CD4-positive, alpha-beta T cell (primary cell): ENCODE measurements at places on chromosomes 16 and 17.

DNA sequence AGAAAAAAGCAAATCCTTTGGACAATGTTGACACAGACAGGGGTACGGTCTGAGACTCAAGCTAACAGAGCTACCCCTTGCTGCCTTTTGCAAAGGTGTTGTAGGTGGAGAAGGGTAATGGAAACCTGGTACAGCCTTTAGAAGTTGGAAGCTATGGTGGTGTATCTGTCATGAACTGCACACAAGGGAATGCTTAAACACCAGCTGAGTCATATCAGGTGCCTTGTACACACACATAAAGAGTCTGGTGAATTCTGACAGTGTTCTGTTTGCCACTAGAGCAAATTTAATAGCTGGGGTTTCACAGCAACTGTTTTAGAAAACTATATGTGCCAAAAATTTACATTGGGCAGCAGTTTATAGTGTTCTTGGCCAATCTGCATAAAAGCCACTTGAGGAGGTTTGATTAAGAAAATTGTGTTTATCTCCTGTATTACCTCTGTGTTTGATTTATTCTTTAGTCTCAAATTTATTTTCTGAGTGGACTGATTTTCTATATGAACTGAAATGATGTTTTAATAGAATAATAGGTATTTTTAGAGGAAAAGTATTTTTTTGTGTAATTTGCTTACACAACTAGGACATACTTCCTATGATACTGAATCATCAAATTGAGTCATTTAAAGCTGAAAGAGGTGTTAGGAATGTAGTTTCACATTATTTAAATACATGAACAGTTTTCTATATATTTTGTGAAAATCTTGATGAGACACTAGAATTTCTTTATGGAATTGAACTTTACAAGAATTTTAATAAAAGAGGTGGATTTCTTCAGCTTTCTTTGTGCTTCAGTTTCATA lies 136.9 kb downstream of the MAP2K6 start:
- DNase-seq: no peak

GRCh38 chr16:50460538-50461399 lies 87.4 kb upstream of the NKD1 start:
- no peak for DNase-seq

GRCh38 chr17:50053654-50053960 lies 2.3 kb upstream of the ITGA3 start:
- DNase-seq: no peak

GRCh38 chr17:79681628-79682261 lies 49.0 kb upstream of the ENPP7 start:
- DNase-seq: no peak

- no peak for DNase-seq
Measured at GRCh38 chr17:49381033-49381432, 19.0 kb upstream of the ZNF652 start.

DNA sequence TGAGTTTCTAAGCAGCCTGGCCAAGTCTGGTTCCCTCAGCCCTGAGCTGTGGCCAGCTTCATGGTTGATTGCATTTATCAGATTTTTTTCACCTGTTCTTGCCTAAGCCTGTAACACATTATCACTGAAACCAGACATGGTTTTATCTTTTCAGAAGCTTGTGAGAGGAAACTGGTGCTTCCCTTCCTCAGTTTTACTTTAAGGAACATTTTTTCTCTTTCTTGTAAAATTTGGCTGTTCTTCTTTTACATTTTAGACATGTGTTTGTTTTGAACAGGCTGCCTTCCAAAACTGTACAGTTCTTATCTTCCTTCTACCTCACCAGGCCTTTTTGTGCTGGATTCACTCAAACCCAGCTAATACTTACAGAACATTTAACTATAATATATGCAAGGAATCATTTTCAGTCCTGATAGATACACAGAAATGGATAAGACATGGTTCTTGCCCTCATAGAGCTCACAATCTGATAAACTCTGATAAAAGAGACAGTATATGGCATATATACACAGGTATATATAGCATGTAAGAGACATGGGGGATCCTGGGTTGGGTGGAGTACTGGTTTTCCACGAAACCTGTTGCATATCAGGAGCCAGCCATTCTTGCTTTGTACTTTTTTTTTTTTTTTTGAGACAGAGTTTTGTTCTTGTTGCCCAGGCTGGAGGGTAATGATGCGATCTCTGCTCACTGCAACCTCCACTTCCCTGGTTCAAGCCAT lies 44.5 kb downstream of the ZNRF1 start:
- DNase-seq: no peak
